Urinary bladder (tissue), 4 donors: ENCODE measurements at places on chromosomes 11 and 22. TPM values are rescaled to one million over a fixed set of nuclear protein-coding genes. Genes with fewer than 3 reads are reported as not detected.
A peak's percentile ranks its signal among the peaks of the same experiment; 100 is the strongest.

DNA sequence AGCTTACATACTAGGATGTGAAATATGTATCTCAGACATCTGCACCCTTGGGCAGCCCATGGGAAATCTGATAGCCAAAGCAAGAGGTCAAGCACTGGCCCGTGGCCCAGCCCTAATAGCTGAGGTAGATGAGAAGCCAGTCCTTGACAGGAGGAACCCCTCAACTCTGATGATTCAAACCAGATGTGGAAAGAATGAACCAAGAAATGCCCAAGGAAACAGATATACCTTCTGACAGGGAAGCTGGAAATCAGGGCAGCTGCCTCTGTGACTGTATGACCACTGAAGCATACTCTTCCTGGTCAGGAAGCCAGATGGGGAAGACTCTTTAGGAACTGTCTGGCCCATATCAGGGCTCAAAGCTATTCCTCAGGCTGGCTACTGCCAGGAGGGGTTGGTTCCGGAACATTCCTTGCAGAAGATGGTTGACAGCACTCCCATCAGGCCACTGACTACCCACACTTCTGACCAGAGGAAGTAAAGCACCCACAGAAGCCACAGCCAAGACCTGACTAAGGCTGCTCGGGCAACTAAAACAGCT is 124.2 kb downstream of the SWAP70 start:
- no peak for DNase-seq

GRCh38 chr22:36068776-36069344 is 40.2 kb upstream of the RBFOX2 start:
- DNase-seq: no peak

DNA sequence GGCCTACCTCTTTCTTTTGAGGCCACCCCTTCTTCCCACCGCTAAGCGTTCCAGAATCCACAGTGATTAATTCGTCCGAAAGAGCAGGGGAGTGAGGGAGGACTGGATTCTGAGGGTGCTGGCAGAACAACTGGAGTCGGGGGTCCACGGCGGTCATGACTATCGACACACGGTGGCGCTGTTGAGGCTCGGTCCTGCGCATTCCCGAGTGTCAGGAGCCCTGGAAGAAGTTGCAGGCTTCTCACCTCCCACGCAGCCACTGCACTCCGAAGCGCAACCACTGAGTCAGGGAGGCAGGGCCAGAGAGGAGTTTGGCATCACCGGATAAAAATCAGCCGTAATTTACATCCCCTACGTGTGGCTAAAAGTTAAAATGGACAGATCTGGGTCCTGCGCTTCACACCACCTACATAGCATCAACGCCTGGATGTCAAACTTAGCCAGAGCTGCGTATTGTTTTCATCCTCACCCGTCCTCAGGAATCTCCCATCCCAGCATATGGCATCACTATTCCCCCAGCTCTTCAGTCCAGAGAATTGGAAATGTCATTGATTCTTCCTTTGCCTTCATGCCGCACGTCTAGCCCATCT is 10.7 kb upstream of the CTSF start:
- no peak for DNase-seq

- no peak for DNase-seq
These were observed 265.4 kb upstream of the ARHGAP20 start for GRCh38 chr11:110977661-110978060.

DNA sequence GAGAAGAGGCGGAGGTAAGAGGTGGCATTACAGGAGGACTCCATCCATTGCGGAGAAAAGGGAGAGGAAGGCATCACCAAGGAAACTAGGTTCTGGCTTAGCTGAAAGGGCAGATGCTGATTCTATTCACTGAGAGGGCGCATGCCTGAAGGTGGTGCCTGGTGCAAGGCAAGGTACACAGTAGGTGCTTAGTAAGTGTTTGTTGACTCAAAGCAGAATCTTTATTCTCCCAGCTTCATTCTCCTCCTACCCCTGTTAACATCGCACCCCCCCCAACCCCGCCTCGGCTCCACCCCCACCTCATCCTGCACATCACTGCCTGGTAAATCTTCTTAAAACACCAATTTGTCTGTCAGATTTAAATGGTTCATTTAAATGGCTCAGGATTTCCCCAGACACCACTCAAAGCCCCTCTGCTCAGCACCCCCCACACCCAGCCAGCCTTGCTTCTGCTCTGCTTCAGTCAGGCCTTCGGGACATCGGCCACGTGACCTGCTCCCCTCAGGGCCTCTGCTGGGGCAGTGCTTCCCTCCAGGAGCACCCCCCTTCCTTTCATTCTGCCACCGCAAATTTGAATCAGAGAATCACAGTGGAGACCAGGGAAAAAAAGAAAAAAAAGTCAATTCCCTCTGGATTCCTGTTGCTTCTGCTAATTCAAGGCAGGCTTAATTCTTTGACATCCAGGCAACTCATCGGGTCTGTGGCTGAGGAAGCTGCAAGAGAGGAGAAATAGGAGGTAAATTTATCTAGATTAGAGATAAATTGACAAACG is 17.8 kb upstream of the RCN1 start:
- no peak for DNase-seq

DNA sequence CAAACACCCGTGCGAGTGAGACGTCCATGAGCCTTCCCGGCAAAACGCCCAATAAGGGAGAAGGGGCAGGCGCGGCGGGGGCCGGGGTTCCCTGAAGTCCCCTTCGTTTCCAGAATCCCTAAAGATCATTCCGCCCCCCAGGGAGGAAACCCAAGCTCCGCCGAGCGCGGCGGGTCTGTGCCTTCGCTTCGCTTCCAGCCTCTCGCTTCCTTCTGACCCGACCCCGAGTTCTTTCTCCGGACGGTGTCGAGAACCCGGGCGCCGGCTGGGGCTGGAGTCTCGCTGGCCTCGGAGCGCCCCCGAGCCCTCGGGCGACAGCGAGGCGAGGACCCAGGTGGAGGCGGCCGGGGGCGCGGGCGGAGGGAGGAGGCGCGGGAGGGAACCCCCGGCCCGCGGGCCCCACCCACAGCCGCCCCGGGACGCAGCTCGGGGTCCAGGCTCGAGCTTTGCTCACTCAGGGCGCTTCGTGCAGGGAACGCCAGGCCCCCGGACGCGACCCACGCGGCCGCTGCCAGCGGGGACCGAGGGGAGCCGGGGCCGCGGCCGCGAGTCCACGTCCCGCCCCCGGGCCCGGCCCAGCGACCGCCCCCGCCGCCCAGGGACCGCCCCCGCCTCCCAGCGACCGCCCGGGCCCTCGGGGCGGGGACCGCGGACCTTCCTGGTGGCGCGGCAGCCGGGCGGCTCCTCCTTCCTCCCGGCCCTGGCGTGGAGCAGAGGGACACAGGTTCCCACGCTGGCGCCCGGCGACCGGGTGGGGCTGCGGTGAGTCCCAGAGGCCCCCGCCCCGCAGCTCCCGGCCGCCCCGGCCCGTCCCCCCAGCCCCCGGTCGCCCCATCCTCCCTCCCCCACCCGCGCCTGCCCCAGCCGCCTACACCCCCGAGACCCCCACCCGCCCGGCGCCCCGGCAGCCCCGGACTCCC is at the start of gene PGGHG:
Gene PGGHG, plus strand, starts transcription at position 649 of the 920 bp plus-strand sequence. CDS start 691 bp downstream, outside the sequence.
- no peak for DNase-seq

- no peak for DNase-seq
These were observed at the start of gene LRFN4 for GRCh38 chr11:66856496-66857233. Gene LRFN4 (plus strand): TSS chr11:66857064. CDS start chr11:66857745, 681 bp downstream.

- no peak for DNase-seq
These were observed 20.1 kb upstream of the CD44 start for GRCh38 chr11:35118906-35119305.

- no peak for DNase-seq
These were observed 219.2 kb downstream of the NAV2 start for GRCh38 chr11:19931771-19932369.

- no peak for DNase-seq
These were observed 94.6 kb upstream of the ALKBH3 start for GRCh38 chr11:43786016-43786415.

DNA sequence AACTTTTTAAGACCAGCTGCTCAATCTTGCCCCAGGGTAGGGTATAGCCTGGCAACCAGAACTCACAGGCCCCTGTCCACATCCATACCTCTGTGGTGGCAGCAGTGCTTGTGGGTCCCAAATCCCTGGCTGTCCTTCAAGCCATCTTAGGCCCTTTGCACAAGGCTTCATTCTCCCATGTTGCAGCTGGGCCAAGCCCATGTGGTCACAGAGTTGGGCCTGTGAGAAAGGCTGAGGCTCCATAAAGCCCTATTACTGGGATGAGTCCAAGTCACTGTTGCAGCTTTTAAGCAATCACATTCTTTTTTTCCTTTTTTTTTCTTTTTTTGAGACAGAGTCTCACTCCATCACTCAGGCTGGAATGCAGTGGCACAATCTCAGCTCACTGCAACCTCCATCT is 47.9 kb upstream of the SLC25A1 start:
- DNase-seq: no peak

- no peak for DNase-seq
These were observed 20.3 kb downstream of the FLI1 start for GRCh38 chr11:128714123-128714522.

- no peak for DNase-seq
These were observed 80.1 kb downstream of the MICAL3 start for GRCh38 chr22:17944256-17944655.

DNA sequence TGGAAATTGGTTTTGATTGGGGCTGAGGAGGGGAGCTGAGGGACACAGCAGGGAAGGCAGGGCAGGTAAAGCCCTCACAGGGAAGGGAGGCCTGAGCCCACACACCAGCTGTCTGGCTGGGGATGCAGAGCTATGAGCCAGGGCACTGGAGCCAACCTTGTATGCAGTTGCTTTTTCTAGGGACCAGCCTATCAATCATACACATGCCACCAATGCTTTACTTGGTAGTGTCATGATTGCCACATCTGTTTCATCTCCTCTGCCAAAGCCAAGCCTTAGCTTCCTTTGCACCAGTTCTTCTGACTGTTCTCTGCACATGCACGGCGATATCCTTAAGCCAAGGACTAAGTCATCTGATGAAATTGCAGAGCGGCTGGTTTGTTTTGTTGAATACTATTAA is 207.1 kb upstream of the PLET1 start:
- no peak for DNase-seq

DNA sequence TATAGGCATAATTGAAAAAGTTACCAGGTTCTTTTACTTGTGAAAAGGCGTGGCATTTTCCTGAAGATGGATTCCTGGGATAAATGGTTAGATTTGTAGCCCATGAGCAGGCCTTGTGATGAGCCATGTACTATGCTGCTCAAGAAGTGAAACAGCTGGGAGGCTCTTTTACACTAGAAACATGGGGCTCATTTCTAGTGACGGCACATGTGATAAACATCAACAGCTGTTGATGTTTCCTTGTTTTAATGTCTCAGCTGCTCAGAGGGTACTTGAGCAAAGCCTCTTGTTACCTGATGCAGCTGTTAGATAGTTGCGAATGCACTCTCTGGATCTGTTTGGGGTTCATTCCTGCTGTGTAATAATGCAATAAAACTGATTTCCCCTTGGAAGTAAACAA is 396.8 kb downstream of the GUCY1A2 start:
- DNase-seq: no peak

DNA sequence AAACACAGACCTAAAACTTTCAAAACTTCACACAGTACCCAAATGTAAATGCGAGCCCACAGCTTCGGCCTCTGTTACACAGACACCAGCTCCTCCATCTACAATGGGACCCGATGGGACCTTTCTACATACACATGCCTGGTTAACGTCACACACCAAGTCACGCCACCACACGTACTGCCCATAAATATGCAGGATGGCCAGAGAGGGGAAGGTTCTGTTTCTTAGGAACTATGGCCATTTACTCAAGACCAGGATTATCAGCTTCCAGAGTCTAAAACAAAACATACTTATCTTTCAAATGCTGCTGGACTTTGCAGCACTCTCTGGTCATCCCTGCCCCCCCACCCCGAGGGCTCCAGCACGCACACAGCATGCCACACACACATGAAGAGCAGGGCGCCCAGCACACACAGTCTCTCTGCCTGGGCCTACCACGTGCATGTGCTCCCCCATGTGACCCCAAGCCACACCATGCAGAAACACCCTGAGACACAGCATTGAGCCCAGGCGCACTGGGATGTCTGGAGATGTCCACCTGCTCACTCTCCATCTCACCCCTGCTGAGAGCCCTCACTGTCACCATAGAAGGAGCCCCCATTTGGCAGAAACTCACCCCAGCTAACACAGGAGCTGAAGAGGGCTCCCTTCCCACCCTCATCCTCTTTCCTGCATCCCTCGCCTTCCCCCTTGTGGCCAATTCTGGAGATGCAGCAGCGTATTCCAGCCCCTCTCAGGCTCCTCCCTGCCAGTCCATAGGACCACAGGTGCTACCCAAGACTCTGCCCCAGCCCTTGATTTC is 61.8 kb downstream of the SLC22A12 start:
- peak; percentile 52 for DNase-seq

DNA sequence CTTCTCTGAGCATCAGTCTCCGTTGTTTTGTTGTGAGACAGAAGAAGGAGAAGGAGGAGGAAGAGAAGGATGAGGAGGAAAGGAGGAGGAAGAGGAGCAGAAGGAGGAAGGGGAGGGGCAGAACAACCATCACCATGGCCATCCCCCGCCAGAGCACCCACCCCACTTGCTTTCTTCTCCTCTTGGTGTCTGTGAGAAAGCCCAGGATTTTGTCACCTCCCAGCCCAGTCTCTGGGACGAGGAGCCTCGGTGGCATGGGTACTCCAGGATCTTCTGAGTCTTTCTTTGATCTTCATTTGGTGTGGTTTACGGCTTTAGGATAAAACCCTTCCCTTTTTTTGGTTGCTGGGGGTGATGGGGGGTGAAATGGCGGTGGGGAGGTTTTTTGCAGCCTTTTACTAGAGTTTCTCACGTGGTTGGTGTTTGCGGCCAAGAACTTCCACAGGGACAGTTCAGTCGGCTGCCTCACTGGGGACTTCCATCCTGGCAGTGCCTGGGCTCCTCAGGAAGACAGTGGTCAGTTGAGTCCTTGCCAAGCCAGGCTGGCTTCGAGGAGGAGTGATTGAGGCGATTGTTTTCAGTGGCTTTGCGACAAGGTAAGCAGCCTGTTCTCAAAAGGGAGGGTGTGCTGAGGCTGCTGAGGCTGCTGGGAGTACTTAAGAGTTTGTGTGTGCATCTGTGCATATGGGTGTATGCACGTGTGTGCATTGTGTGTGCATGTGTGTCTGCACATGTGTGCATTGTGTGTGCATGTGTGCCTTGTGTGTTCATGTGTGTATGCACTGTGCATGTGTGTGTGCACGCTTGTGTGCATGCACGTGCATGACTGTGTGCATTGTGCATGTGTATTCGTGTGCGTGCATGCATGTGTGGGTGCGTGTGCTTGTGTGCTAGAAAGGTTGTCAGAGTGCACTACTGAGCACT is 567.5 kb downstream of the TBC1D22A start:
- DNase-seq: no peak

DNA sequence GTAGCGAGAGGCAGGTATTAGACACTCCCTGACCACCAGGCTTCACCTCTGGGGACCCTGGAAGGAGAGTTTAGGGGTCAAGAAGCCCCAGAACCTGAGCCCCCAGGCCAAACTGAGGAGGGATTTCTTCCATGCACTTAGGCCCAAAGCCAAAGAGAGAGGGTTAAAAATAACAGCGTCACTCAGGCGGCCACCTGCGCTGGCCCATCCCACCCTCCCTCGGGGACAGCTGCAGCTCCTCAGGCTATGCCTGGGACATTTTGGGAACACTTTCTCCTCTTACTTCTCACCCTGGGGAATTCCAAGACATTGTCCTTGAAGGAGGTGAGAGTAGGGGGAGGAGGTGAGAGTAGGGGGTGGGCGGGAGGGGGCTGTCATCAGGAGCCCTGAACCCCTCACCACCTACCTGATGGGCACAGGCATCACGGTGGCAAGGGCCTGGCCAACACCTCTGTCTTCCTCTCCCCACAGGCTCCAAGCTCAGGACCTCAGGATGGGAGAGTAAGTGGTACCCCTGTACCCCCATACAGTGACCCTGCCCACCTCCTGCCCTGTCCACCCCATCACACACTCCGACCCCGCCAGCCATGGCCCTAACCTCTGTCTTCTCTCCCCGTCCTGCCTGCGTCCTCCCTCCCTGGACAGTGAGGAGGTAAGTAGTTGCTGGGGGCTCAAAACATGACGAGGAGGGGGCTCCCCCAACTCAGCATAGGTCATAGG is 583 bp downstream of the TNNI2 start:
- DNase-seq: no peak

The DUSP8 gene
- total RNA-seq: 0.85 TPM
